Dermis microvascular lymphatic vessel endothelial cell (primary cell): ENCODE measurements at places on chromosomes 1 and 21.
A peak's percentile ranks its signal among the peaks of the same experiment; 100 is the strongest.

DNA sequence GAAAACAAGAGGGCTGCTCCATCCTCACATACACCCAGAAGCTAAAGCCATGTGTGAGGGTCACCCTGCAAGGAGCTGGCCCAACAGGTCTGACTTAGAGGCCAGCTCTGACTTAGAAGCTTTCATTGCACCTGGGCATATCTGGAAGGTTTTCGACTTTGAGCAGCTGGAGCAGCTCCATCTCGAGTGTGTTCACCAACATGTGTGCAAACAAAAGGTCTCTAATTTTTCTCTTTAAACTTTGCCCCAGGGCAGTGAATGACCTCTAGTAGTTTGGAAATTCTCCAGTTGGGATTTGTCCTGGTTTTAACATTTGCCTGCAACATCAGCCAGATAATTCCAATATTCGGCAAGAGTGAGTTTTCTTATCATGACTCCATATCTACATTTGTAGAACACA lies 108.3 kb downstream of the TNR start:
- DNase-seq = no peak

DNA sequence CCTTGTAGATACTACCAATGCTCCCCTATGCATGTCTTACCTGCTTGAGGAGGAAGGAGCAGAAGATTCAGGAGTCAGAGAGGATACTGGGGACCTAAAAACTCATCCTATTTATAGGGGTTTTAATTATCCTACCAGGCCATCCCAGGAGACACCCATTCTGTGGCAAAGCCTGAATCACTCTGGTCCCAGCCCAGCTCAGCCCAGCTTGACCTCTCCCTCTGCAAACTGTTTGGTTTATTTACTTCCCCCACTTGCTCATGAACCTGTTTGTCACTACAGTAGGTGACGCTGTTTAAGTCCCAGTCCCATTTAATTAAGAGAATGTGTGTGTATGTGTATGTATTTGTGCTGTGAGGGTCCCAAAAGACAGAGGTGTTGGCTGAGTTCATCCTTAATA lies at the start of gene RPTN:
Gene RPTN (minus strand): TSS at position 85 of the 400 bp plus-strand sequence. CDS start 1,339 bp downstream, outside the sequence.
- DNase-seq = no peak

DNA sequence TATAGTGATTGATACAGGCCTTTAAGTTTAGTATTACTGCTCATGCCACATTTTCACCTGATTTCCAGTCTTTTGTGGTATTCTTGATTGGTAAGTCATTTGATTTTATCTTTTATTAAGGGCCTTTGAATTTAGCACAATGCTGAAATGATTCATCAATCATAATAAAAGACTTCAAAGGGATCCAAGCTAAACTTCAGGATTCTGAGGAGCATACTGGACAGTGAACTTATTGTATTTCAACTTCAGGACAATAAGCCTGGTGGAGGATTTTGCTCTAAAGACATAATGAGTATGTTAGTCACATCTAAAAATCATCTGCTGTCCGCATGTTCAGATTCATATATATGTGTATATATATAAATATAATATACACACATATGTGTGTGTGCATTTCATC lies 233.3 kb downstream of the SETD4 start:
- no peak for DNase-seq

GRCh38 chr1:152917794-152918193 lies 9.4 kb downstream of the IVL start:
- peak; percentile 4 for DNase-seq

DNA sequence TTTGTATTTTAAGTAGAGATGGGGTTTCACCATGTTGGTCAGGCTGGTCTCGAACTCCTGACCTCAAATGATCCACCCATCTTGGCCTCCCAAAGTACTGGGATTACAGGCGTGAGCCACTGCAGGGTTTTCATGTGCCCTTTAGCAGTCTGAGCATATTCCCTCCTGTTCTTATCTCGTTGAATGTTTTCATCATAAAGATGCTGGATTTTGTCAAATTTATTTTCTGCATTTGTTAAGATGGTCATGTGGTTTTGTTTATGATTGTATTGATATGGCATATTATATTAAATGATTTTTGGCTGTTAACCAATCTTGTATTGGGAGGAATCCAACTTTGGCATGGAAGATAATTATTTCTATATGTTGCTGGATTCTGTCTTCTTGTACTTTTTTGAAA lies 8.8 kb downstream of the JMJD4 start:
- DNase-seq = no peak

DNA sequence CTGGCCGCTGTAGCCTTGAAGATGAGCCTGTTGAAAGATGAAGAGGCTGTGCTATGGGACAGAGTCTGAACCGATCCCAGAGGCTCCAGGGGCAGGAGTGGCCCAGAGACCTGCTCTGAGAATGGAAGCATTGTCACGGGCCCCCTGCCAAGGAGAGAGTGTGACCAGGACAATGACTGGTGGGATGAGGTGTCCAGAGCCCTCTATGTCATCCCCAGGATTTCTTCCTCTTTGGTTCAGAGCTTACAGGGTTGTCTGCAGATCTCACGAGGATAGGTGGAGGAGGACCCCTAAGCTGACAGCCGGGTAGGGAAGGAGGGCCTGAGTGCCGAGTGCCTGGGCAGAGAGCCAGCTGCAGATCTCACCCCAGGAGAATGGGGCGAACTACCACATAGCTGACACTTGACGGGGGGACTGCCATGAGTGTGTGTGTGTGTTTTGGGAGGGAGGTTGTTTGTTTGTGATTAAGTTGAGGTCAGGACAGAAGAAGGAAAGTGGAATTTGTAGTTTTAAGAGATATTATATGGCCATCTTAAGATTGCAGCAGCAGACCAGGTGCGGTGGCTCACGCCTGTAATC lies 25.4 kb downstream of the PIK3CD start:
- no peak for DNase-seq

DNA sequence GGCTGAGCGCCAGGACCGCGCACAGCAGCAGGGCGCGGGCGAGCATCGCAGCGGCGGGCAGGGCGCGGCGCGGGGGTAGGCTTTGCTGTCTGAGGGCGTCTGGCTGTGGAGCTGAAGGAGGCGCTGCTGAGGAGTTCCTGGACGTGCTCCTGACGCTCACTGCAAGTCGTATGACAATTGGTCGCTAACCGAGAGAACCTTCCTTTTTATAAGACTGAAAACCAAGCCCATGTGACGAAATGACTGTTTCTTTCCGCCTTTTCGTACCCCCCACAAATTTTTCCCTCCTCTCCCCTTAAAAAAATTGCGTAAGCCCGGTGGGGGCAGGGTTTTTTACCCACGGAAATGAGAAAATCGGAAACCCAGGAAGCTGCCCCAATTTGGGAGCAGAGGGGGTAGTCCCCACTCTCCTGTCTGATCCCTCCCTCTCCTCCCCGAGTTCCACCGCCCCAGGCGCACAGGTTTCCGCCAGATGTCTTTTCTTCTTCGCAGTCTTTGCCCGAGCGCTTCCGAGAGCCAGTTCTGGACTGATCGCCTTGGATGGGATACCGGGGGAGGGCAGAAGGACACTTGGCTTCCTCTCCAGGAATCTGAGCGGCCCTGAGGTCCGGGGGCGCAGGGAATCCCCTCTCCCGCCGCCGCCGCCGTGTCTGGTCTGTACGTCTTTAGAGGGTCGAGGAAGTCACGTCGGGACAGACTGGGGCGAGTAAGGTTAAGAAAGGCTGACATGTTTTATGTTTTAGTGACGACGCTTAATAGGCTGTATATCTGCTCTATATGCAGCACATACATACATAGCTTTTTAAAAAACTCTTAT lies at the start of gene PTGS2:
Gene PTGS2 (minus strand): TSS at position 179 of the 817 bp plus-strand sequence. CDS start 133 bp downstream, at position 46.
- DNase-seq = peak; percentile 95

DNA sequence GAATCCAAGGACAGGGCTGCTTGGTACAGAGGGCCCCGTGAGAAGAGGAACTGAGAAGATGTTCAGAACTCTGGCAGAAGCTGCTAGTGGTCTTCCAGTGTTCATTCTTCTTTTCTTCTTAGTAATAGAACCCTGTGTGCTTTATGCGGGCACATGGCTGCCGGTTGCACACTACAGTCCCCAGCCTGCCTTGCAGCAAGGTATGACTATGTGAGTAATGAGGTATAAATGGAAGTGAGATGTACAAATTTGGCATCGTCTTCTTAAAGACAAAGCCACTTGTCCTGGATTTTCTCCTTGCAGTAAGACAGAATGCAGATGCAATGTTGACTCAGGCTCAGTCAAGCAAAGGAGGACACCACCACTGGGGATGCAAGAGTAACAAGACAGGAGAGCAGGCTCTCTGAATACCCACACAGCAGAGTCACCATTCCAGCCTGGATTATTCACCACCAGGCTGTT lies 15.0 kb upstream of the ATP1B1 start:
- DNase-seq = no peak

DNA sequence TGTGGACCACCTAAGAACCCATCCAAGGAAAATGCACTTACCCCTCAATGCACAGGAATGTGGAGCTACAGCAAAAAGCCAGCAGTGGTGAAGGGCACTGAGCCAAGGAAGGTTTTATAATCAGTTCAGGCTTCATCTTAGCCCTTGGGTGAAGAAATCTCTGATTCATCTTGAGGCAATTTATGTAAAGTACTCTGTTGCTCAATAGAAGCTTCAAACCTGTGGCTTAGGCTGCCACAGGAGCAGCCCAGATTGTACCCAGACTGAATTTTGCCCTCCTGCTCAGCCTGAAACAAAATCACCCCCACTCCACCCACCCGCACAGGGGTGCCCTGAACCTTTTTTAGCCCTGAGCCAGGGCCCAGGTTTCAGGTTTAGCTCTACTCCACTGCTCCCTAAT lies at the start of gene S100A12:
Gene S100A12 (minus strand): TSS at position 111 of the 400 bp plus-strand sequence. CDS start 1,029 bp downstream, outside the sequence.
- DNase-seq = no peak

DNA sequence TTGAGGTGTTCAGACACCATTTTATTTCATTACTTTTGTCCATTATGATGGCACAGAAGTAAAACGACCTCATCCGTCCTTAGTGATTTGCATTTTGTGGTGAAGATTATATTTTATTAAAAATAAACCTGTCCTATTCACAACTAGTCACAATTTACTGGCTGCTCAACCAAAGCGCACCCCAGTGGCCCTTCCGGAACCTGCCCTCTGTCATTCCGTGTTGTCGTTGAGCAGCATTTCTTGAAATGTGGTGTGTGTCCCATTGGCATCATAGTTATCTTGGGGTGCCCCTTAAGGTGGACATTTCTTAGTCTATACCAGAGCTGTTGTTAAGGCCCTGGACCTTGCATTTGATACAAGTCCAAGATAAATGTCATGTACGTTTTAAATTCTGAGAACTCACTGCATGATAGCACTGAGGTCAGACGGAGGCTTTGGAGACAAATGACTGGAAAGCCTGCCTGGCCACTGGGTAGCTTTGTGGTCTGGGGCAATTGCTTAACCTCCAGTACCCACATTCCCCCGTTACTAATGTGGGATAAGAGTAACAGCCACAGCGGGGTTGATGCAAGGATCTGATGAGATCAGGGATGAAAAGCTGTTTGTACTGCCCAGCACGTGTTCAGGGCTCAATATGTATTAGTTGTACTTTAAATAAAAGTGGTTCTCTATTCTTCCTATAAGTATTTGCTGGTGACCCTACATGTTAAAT lies 36.2 kb downstream of the BACH1 start:
- no peak for DNase-seq
